Transverse colon (tissue), 4 donors: ENCODE measurements at places on chromosomes 1 and 21. TPM values are rescaled to one million over a fixed set of nuclear protein-coding genes. Genes with fewer than 3 reads are reported as not detected.

SLC2A1 gene
- total RNA-seq = 79.5 TPM

RNU1-3 gene
- total RNA-seq = under 0.01 TPM

C1orf94 gene
- total RNA-seq = not detected

COL6A2 gene
- 183 TPM for total RNA-seq

UBE2Q1 gene
- 10.1 TPM for total RNA-seq

LAD1 gene
- total RNA-seq = 207 TPM
